ENCODE measurements at places on chromosomes 13 and 19.
A peak's percentile ranks its signal among the peaks of the same experiment; 100 is the strongest.

- DNase-seq = no peak
Observed at GRCh38 chr13:103676329-103676728, 610.1 kb upstream of the SLC10A2 start.

DNA sequence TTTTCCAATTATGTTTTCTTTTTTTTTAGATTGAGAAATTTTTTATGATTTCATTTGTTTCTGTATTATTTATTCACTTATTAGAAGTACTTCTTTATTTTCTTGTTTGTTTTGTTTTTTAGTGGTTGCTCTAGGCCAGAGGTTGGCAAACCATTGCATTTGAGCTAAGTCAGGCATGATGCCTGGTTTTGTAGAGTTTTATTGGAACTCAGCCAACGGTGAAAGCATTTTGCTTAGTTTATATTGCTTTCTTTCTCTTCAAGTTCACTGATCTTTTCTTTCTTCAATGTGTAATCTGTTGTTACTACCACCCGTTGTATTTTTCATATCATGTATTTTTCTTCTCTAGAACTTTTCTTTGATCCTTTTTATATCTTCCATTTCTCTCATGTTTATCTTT is 19.7 kb downstream of the ZNF567 start:
- no peak for DNase-seq

DNA sequence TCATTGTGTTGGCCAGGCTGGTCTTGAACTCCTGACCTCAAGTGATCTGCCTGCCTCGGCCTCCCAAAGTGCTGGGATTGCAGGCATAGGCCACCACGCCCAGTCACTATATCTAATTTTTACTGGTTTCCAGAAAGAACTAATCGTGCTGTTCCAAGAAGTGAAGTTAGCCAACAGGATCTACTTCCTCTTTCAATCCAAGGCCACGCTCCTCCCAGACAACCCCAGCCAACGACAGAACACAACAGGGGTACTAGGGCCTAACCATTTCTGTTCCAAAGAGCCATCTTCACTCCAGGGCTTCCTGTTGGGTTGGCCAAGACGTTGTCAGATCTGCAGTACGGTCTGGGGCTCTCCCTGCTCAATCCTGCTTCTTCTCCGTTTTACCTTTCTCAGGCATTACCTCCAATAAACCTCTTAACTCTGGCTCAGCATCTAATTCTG is 7.0 kb upstream of the LSM14A start:
- DNase-seq = peak; percentile 40

DNA sequence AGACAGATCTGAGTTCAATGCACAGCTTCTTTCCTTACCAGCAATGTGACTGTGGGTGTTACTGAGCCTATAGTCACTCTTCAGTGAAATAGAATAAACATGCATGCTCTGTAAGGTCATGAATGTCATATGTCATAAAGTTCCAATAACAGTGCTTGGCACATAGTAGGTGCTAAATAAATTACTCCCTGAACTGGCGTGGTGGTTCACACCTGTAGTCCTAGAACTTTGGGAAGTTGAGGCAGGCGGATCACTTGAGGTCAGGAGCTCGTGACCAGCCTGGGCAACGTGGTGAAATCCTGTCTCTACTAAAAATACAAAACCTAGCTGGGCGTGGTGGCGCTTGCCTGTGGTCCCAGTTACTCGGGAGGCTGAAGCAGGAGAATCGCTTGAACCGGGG is 13.2 kb downstream of the WBP4 start:
- no peak for DNase-seq

DNA sequence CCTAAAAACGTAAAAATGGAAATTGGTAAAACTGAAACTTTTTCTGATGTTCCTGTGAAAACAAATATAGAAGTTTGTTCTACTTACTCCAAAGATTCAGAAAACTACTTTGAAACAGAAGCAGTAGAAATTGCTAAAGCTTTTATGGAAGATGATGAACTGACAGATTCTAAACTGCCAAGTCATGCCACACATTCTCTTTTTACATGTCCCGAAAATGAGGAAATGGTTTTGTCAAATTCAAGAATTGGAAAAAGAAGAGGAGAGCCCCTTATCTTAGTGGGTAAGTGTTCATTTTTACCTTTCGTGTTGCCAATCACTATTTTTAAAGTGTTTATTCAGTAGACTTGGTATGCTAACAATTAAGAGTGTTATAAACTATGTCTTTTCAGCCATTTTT is 25.6 kb downstream of the BRCA2 start:
- DNase-seq = peak; percentile 68

DNA sequence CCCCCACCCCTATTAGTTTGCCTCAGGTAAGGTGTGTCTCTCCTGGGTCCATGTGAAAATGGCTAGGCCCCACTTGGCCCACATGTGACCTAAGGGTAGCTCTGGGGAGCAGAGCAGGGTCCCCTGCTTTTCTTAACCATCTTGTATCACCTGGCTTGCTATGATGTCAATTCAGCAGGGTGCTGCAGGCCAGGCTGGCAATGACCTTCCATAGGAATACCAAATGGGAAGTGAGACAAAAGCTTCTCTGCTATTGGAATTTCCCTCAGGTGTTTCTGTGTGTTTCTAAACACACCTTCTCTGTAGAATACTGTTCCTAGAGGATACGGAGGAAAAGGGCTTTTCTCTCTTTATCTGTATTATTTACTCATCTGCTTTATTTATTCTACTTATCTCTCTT is 35.7 kb upstream of the DACH1 start:
- no peak for DNase-seq

DNA sequence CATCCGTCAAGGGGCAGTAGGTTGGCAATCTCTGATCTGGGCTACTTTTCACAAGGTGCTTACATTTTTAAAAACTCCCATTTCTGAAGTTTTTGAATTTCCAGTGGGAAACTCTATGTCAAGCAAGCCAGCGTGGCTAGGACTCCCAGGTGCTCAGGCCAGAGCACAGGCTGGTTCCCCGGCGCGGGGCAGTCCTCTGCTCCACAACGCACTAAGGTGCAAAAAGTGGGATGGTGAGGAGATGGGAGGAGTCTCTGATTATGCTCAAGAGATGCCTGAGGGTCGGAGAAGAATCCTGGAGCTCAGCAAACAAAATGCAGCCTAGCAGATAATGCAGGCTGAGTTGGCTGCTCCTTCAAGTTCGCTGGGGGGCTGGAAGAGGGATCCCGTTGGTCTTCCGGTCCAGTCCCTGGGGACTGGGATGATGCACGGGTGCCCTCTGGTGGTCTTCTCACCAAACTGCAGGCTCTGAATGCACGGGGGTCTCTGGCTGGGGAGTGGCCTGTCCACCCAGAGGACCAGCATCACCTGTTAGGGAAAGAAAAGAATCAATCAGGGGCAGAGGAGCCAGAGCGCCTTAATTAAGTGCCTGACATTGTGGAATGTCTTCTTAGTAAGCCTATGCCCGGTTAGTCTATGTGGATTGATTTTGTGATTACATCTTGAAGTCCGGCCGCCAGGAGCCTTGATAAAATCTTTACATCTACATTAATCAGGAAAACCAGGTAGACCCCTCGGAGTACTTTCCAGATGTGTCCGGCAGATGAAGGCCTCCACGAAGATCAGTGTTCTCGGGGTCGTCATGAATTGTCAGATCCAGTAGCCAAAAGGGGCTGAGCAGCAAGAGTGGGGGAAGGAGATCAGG is 244.4 kb upstream of the MAB21L1 start:
- DNase-seq = peak; percentile 26

- peak; percentile 2 for DNase-seq
Observed at GRCh38 chr13:39281539-39282150, 243.4 kb downstream of the NHLRC3 start.

GRCh38 chr19:32307591-32307990 is 37.8 kb upstream of the ZNF507 start:
- no peak for DNase-seq

GRCh38 chr13:36098080-36098479 is 33.1 kb downstream of the DCLK1 start:
- DNase-seq = no peak

- no peak for DNase-seq
Observed at GRCh38 chr13:98848746-98849145, 96.3 kb upstream of the SLC15A1 start.

GRCh38 chr13:111431206-111431605 is 110.8 kb downstream of the TEX29 start:
- DNase-seq = no peak

- peak; percentile 39 for DNase-seq
Observed at GRCh38 chr19:30881930-30882329, 467.3 kb downstream of the TSHZ3 start.

Data from suppressor macrophage treated with lipopolysaccharide for 1 hour (primary cell).